IPS DF 19.7 (cell line): ENCODE measurements at places on chromosomes 2 and 18.

DNA sequence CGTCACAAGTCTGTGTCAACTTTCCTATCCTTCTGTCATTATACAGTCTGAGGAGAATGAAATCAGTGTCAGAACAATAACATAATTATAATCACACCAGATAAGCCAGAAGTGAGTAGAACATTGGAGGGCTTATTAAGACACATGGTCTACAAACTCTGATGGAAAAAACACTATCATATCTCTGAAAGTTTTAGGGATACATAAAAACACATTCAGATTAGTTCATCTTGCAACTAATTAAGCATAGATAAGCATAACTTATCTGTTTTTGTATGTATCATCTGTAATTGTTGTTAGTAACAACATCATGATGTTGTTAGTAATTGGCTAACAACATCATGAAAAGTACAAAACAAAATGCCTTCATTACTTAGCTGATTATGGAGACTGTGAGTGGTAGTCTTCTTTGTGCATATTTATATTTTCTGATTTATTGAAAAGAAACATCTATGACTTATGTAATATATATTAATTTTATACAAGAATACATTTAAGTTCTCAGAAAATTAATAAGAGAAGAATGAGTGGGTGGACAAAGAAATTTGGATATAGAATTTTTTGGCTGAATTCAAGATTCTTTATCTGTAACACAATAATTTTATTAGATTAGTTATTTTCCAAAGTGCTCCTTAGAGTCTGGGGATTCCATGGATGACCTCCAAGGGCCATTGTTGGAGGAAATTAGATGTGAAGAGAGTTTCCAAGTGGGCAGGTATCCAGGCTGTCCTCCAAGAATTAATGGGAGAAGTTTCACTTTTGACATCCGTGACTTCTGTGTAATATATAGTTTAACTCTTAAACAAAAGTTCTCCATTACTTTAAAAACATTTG is 16.9 kb upstream of the CCDC102B start:
- DNase-seq: no peak

DNA sequence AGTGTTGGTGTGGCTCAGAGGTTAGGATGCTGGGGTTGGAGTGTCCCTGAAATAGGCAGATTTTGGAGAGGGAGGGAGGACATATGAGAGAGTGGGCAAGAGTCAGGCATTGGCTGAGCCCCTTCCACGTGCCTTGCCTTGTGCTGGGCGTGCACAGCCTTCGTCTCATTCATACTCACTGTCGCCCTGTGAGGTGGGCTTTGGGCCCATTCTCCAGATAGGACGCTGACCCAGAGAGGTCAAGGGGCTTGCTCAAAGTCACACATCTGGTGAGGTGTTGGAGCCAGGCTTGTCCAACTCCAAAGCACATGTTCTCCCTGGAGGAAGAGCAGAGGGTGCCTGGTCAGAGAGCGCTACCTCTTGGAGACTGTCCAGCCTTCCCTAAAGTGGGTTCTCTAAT is 166.8 kb downstream of the DYSF start:
- no peak for DNase-seq

GRCh38 chr2:176328149-176328548 is 58.9 kb downstream of the MTX2 start:
- DNase-seq: no peak

GRCh38 chr2:191234376-191234775 is 10.8 kb upstream of the MYO1B start:
- no peak for DNase-seq

GRCh38 chr2:170816504-170817092 is at the start of gene GAD1:
GAD1 (plus strand) TSS chr2:170816887; CDS start chr2:170818592, 1,705 bp downstream.
- DNase-seq: no peak

DNA sequence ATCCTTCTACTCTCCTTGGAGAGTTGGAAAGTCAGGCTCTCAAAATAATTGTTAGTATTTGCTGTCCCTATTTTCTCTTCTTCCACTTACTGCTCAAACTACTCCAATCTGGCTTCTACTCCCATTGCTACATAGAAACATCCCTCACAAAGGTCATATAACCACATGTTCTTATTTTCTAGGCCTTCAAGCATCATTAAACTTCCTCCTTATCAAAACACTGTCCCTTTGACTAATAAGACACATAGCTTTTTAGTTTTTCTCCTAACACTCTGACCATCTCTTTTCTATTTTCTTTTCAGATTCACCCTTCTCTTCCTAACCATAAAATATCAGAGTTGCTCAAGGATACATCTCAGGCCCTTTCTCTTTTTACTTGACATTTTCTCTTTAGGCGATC is 148.3 kb downstream of the MBD2 start:
- DNase-seq: no peak

DNA sequence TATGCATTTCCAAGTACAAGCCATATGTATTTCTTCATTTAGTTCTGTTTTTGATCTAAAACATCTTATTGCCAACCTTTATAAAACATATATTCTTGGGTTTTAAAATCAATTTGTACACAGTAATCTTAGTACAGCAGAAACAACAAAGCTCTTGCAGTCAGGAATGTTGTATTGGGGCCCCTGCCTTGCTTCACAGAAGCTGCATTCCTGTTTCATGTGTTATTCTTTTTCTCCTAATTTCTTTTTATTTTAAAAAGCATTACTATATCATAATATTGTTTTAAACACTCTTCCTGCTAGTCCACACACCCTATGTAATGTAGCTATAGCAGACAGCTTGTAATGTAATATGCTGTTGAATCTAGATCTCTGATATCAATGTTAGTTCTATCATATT is 24.0 kb downstream of the SERPINB7 start:
- DNase-seq: no peak

DNA sequence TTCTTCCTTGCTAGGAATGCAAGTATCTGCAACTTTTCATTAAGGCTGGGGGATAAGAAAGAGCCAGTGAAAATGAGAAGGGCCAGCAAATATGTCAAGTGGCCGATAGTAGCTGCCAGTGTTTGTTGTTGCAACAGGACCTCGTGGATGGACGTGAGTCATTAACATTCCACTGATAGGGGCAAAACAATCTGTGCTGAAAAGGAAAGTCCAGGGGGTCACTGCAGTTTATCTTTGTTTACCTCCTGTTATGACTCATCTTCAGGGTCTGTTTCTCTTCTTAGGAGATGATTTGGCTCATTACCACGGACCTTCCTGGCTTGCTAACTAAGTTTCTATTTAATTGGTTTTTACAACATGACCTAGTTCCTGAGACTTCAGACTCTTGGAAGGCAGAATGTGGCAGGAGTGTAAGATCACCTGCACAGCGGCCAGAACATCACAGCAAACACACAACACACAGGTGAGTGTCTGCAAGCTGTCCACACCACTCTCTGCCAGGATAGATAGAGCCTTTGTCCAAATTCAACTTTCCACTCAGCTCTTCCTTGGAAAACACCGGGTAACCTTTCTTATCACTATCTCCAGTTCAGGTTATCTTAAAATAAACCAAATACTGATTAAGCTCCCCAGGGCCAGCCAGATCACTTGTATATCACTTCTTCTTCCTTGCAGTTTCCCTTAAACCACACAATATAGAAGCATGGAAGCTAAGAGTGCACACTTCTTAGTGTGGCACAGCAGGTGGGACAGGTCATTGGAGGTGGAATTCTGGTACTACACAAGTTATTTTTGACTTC is 157.5 kb upstream of the LMAN1 start:
- DNase-seq: no peak

GRCh38 chr2:28348149-28348567 is 44.5 kb upstream of the FOSL2 start:
- no peak for DNase-seq

- no peak for DNase-seq
These were observed 17.5 kb downstream of the LYPD1 start for GRCh38 chr2:132652474-132652873.

DNA sequence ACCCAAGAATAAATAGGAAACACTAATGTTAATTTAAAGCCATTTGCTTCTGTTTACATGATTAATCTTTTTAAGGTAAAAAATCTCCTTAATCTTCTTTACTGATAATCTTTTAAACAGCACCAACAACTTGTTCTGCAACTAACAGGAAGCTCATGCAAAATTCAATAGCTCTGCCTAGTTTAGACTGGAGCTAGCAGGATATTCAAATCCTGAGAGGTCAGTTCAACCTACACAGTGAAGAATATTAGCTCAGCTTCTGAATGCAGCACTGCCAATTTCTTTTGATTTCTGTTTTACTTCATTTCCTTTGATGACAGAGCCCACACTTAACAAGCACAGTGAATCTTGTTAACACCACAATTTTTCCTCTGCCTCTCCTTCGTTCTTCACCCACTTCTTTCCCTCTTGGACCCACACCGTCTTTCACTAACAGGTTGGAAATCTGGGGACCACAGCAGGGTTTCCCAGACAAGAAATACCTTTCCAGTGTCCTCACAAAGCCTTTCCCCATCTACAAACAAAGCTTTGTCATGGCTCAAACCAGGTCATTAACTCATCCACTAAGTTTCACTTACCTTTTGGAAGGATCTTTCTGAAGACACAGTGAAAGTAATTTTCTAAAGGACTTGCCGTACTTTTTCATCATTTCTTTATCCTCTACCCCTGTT is 109.8 kb downstream of the STK39 start:
- DNase-seq: no peak

DNA sequence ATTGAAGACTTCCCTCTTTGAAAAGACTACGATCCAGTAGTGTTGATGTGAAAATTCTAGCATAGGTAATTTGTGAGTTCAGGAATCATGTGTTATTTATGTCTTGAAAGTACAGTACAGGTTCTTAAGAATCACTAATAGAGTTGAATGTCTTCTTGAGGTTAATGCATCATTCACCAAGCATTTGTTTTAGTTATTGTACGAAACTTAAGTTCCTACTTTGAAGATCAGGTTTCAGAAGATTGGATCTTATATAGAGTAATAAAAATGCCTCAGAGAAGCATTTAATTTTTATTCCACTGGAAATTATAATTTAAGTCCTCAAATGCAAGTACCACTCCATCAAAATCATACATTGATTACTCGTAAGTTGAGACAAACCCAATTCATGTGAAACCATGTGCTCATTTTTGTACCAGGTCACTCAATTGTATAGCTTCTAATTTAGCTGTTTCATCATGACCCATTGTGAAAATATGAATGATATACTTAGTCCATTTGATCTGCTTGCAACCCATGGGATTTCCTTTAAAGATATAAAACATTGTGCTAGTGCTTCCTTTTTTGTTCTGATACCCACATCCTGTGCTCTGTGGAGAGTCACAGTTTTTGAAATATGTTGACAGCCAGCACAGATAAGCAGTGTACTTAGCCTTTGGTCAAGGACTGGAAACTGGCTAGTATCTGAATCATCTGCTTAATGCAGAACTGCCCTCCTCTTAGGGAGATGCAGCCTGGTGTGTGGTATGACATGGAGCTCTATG is 22.5 kb upstream of the RAB27B start:
- no peak for DNase-seq

- no peak for DNase-seq
These were observed 327.0 kb upstream of the HS6ST1 start for GRCh38 chr2:128645631-128646030.

- DNase-seq: no peak
These were observed 112.7 kb upstream of the SMAD2 start for GRCh38 chr18:48043166-48043565.

DNA sequence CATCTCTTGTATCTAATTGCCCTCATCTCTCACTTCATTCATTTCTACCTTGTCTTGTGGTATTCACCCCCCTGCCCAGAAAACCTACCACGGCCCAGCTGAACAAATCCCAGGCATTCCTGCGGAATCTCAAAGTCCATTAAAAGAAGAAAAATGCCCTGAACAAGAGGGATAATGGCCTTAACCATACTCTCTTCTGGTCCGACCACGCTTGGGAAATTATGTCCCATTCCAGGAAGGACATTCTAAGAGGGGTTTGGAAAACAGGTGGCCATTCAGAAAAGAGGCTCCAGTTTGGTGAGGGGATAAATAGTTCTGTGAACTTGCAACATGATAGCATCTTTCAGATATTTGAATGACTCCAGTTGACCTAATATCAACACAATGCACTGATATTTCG is 349.9 kb upstream of the ZNF521 start:
- DNase-seq: no peak

- DNase-seq: no peak
These were observed 48.1 kb upstream of the CNOT11 start for GRCh38 chr2:101204400-101205115.

DNA sequence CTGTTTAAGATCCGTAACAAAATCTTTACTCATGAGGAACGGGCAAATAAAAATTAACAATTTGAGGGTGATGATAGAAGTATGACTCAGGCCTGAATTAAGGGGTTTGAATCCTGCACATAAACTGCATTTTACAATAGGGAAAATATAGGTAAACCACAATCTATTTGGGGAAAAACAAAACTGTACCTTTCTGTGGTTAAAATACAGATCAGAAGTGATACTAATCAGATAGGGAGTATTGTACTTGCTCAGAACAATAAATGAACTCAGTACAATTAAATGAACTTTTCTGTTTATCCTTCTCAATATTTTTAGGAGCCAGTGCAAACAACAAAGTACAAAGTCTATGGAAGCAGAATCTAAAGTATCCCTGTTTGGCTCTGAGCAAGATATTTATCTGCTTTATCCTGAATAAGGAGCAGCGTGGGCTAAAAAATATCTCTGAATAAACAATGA is 287.3 kb downstream of the ZNF385B start:
- no peak for DNase-seq
